ENCODE measurements at places on chromosomes 16 and 17. TPM values are rescaled to one million over a fixed set of nuclear protein-coding genes. Genes with fewer than 3 reads are reported as not detected.

Gene RRAD
- polyA plus RNA-seq: 26.1 TPM

Gene LRRC46
- 0.30 TPM for polyA plus RNA-seq

Gene CHAD
- polyA plus RNA-seq: not detected

Gene PRKCB
- polyA plus RNA-seq: 8.9 TPM

Gene TBC1D26
- not detected for polyA plus RNA-seq

Gene GRB7
- 2.7 TPM for polyA plus RNA-seq

Gene KRTAP4-3
- not detected for polyA plus RNA-seq

Gene BRIP1
- 0.41 TPM for polyA plus RNA-seq

Gene C17orf107
- polyA plus RNA-seq: 1.7 TPM

Gene KCNJ18
- polyA plus RNA-seq: not detected

Measured in urinary bladder (tissue), 4 donors.